Thyroid gland (tissue), 4 donors: ENCODE measurements at places on chromosomes 16 and 17. TPM values are rescaled to one million over a fixed set of nuclear protein-coding genes. Genes with fewer than 3 reads are reported as not detected.

Gene SOCS1
- total RNA-seq: 2.4 TPM

DNA sequence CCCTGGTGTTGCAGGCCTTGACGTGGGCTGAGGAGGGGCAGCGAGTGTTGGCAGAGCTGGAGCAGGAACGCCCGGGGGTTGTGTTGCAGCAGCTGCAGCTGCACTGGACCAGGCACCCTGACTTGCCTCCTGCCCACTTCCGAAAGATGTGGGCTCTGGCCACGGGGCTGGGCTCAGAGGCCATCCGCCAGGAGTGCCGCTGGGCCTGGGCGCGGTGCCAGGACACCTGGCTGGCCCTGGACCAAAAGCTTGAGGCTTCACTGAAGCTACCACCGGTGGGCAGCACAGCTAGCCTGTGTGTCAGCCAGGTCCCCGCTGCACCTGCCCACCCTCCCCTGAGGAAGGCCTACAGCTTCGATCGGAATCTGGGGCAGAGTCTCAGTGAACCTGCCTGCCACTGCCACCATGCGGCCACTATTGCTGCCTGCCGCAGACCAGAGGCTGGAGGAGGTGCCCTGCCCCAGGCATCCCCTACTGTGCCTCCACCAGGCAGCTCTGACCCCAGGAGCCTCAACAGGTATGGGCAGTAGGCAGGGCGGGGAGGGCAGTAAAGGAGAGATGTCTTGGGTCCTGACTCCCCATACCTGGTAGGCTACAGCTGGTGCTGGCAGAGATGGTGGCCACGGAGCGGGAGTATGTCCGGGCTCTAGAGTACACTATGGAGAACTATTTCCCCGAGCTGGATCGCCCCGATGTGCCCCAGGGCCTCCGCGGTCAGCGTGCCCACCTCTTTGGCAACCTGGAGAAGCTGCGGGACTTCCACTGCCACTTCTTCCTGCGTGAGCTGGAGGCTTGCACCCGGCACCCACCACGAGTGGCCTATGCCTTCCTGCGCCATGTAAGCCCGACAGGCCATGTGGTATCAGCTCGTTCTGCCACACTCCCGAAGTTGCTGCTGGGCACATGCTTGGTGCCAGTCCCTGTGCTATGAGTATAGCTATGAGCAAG, 5.6 kb downstream of the PLEKHG4 start:
- no peak overlapping the region for H3K4me3 ChIP-seq
- peaks cover 5% of the 10 kb centered on the region for H3K4me1 ChIP-seq
- H3K27ac ChIP-seq: no peak overlapping the region

DNA sequence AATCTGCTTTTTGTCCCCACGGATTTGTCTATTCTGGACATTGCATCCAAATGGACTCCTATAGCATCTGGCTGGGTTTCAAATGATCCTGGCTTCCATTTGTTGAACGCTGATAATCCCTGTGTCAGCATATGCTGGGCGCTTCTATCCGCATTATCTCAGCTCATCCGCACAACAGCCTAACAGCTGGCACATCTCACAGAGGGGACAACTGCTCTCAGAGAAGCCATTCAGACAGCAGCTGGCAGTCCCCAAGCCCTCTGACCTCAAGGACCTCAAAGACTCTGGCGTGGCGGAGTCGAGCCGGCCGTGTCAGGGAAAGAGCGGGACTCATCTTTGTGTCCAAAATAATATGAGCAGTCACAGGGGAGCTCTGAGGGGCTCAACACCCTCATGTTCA, 82.3 kb downstream of the NT5M start:
- H3K4me3 ChIP-seq: no peak overlapping the region
- no peaks in the 10 kb centered on the region for H3K36me3 ChIP-seq

- H3K4me3 ChIP-seq: no peak overlapping the region
- no peaks in the 10 kb centered on the region for H3K27me3 ChIP-seq
- no peaks in the 10 kb centered on the region for H3K36me3 ChIP-seq
- H3K4me1 ChIP-seq: no peaks in the 10 kb centered on the region
- no peak overlapping the region for H3K27ac ChIP-seq
Observed at GRCh38 chr16:26087091-26087490, 395.3 kb downstream of the HS3ST4 start.

DNA sequence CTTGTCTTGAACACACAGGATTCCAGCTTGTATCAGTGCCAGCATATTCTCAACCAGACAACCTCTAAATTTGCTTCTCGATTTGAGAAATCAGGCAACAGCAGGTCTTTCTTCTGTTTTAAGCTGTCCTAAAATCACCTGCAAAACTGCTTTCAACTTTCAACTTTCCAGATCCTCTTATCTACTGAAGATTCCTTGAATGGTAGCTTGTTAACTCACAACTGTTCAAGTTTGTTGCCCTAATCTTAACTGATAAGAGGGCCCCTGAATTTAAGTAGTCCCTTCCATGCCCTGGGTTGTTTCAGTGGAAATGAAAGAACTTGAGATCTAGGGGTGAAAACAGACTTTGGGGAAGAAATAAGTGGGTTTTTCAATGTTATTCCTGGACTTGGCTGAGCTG, 57.2 kb downstream of the CHD9 start:
- H3K4me3 ChIP-seq: no peak overlapping the region
- no peaks in the 10 kb centered on the region for H3K27me3 ChIP-seq
- H3K27ac ChIP-seq: no peak overlapping the region
- DNase-seq: no peak

DNA sequence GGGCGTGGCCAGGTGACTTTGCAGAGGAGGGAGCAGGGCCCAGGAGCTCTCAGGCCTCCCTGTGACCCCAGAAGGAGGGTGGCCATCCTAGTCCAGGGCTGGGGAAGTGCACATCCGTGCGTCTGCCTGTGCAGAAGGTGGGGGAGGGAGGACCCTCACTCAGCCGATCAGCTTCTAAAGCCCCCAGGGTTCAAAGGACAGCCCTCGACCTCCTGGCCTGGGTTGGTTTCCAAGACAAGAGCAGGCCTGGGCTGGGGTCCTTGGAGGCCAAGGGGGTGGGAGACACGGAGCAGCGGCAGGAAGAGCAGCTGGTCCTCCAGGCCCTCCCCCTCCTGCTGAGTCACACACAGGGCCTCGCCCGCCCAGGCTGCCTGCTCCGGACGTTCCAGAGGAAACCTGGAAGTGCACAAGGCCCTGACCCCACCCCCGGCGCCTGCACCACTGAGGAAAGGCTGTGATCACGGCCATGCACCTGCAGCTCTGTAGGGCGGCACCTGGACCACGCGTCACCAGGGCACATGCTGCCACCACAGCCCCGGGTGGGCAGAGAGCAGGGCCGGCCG, 67.1 kb upstream of the ZNF469 start:
- DNase-seq: peak; percentile 10
- H3K36me3 ChIP-seq: no peaks in the 10 kb centered on the region
- H3K4me3 ChIP-seq: no peak overlapping the region
- H3K4me1 ChIP-seq: peaks cover 9% of the 10 kb centered on the region
- no peaks in the 10 kb centered on the region for H3K27me3 ChIP-seq

Gene SYCE1L
- not detected for total RNA-seq

DNA sequence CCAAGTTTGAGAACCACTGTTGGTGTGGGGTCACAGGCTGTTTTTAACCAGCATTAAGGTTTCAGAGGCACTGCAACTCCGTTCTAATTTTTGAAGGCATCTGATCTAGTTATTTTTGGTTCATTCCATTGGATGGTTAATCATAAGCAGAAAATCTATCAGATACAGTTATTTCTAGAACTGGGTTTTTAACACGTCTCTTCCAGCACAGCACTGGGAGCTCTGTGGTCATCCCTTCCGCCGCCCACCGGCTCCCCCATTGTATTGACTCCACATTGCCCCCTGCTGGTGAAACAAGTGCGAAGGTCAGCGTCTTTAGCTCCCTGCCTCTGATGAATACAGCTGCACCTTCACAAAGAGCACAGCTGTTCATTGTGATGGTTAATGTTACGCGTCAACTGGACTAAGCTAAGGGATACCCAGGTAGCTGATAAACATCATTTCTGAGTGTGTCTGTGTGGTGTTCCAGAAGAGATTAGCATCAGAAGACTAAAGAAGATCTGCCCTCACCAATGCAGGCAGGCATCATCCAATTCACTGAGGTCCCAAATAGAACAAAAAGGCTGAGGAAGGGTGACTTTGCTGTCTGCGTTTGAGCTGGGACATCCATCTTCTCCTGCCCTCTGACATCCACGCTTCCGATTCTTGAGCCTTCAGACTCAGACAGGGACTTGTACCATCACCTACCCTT, 8.5 kb downstream of the CCL18 start:
- H3K4me3 ChIP-seq: no peak overlapping the region
- no peaks in the 10 kb centered on the region for H3K36me3 ChIP-seq
- H3K27me3 ChIP-seq: no peaks in the 10 kb centered on the region
- DNase-seq: peak; percentile 44

DNA sequence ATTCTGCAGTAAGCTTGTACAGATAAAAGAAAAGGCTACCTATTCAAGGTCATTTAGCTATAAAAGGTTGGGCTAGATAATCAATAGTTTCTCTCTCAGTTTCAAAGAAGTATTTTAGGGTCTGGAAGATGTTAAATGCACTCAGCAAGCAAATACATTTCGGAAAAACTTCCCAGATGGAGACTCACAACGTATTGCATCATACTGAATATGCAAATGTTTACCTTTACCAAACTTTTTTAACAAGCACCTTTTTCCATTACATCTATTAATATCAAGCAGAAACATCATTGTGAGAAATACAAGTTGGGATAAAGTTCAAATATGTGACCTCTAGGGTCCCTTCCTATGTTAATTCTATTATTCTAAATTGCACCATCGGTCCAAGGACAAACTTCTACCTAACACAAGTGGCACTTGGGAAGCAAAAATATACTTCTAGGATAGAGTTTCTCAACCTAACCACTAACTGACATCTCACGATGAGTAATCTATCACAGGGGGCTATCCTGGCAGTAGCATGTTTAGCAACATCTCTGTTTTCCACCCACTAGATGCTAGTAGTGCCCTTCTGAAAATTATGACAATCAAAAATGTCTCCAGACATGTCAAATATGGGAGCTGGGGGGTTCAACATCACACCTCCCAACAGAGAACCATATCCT, 14.5 kb downstream of the KANSL1 start:
- H3K36me3 ChIP-seq: no peaks in the 10 kb centered on the region
- DNase-seq: no peak
- H3K27ac ChIP-seq: no peak overlapping the region

DNA sequence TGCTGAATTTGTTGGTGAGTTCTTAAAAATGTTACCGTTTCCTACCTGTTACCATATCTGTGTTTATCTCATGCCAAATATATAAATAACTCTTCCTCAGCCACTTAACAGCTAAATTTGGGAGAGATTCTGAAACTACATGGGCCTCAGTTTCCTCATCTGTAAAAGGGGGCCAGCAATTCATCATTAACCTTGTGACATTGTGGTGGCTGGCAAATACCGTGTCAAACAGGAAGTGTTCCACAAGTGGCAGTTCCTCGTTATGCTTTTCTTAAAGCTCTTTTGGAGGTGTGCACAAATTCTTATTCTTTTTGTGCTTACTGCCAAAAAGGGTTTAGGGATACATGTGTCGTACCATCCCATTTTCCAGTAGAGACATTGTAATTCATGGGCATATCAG, 220.4 kb upstream of the CACNG5 start:
- no peak overlapping the region for H3K27ac ChIP-seq
- H3K36me3 ChIP-seq: no peaks in the 10 kb centered on the region
- DNase-seq: no peak

Gene MYOCD
- 1.9 TPM for total RNA-seq

Gene EVPLL
- total RNA-seq: 0.89 TPM

GRCh38 chr16:29028457-29029167, 43.8 kb downstream of the LAT start:
- H3K36me3 ChIP-seq: no peaks in the 10 kb centered on the region
- no peak overlapping the region for H3K27ac ChIP-seq
- H3K27me3 ChIP-seq: no peaks in the 10 kb centered on the region
- H3K4me1 ChIP-seq: no peaks in the 10 kb centered on the region
- no peak overlapping the region for H3K4me3 ChIP-seq

Gene SNAI3
- 1.3 TPM for total RNA-seq

- no peak for DNase-seq
- no peaks in the 10 kb centered on the region for H3K27me3 ChIP-seq
- H3K36me3 ChIP-seq: peaks cover 4% of the 10 kb centered on the region
Observed at GRCh38 chr17:12134101-12134500, 113.4 kb downstream of the MAP2K4 start.

Gene TP53TG3B
- not detected for total RNA-seq

- H3K36me3 ChIP-seq: no peaks in the 10 kb centered on the region
- no peaks in the 10 kb centered on the region for H3K27me3 ChIP-seq
- no peaks in the 10 kb centered on the region for H3K4me1 ChIP-seq
- no peak overlapping the region for H3K4me3 ChIP-seq
Observed at GRCh38 chr17:71899317-71899716, 221.5 kb upstream of the SOX9 start.

Gene CDR2
- total RNA-seq: 92.8 TPM

Gene ZNF423
- total RNA-seq: 8.8 TPM

Gene PROCA1
- 0.46 TPM for total RNA-seq

DNA sequence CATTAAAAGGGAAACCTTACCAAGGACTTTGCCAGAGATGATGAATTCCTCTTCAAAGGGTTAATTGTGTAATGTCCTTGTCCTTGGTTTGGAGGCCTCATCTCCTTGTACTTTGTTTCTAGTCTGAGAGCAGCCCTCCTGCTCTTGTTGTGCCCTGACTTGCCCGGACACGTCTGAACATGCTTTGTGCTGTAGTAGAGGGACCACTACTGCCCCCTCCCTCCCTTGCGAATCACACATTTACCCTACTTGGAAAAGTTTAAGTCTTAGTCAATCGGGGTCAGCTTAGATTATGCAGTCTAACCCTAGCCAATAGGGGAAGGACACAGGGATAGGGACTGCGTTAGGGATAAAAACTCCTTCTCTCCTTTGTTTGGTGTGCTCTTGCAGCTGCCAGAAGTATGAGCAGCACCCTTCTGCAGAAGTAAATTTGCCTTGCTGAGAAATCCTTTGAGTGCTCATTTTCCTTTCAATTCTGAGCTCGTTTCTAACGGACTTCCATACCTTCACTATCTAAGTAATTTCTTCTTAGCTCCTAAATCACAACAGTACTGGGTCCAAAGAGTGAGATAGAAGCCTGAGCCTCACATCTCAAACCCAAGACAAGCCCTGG, 26.4 kb upstream of the CLEC3A start:
- H3K4me1 ChIP-seq: no peaks in the 10 kb centered on the region
- H3K4me3 ChIP-seq: no peak overlapping the region
- no peak overlapping the region for H3K27ac ChIP-seq
- no peaks in the 10 kb centered on the region for H3K36me3 ChIP-seq
- H3K27me3 ChIP-seq: no peaks in the 10 kb centered on the region

Gene TMEM204
- total RNA-seq: 85.3 TPM

Gene SUMO2
- 84.5 TPM for total RNA-seq

GRCh38 chr16:16062023-16062937, 112.9 kb downstream of the ABCC1 start:
- no peak overlapping the region for H3K27ac ChIP-seq
- no peaks in the 10 kb centered on the region for H3K27me3 ChIP-seq
- peaks cover 9% of the 10 kb centered on the region for H3K4me1 ChIP-seq

GRCh38 chr17:13055131-13055530, 37.3 kb upstream of the ELAC2 start:
- no peak overlapping the region for H3K4me3 ChIP-seq
- H3K36me3 ChIP-seq: no peaks in the 10 kb centered on the region
- no peaks in the 10 kb centered on the region for H3K4me1 ChIP-seq
